Activated naive CD8-positive, alpha-beta T cell treated with anti-CD3 and anti-CD28 coated beads, Interleukin-2, amount 10 ng/mL, durations not matched to agents 7 days and 5 days (primary cell): ENCODE measurements at places on chromosomes 6 and 20.
A peak's percentile ranks its signal among the peaks of the same experiment; 100 is the strongest.

DNA sequence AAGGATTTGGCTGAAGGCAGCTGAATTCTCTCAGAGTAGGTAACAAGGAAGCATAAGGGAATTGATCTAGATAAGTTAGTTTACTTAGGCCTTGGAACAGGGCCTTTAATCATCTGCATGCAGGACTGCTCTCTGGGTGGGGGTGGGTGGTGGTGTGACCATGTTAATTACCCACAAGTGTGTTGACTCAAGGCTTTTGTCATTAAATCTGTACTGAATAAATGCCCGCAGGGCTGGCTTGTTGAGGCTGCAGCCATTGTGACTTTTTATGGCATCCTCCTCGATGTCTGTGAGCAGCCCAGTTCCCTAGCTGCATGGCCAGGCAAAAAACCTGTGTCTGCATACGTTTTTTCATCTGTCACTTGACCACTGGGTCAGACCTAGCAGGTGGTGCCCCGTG is 63.5 kb upstream of the ASCC3 start:
- no peak for DNase-seq
- H3K27ac ChIP-seq = no peak overlapping the region
- H3K36me3 ChIP-seq = no peaks in the 10 kb centered on the region
- no peaks in the 10 kb centered on the region for H3K4me1 ChIP-seq
- H3K27me3 ChIP-seq = peaks cover 2% of the 10 kb centered on the region
- no peak overlapping the region for H3K4me3 ChIP-seq

GRCh38 chr6:149840345-149841075 is 23.6 kb downstream of the LRP11 start:
- no peak overlapping the region for H3K27ac ChIP-seq
- no peak overlapping the region for H3K4me3 ChIP-seq
- peaks cover 8% of the 10 kb centered on the region for H3K27me3 ChIP-seq
- H3K4me1 ChIP-seq = no peaks in the 10 kb centered on the region

- no peak for DNase-seq
- peak overlapping the region; percentile 52 for H3K27ac ChIP-seq
- peaks cover 36% of the 10 kb centered on the region for H3K36me3 ChIP-seq
- peaks cover 63% of the 10 kb centered on the region for H3K4me1 ChIP-seq
- H3K4me3 ChIP-seq = peak overlapping the region; percentile 78
Observed at GRCh38 chr6:90194371-90194841, 102.2 kb downstream of the BACH2 start.

DNA sequence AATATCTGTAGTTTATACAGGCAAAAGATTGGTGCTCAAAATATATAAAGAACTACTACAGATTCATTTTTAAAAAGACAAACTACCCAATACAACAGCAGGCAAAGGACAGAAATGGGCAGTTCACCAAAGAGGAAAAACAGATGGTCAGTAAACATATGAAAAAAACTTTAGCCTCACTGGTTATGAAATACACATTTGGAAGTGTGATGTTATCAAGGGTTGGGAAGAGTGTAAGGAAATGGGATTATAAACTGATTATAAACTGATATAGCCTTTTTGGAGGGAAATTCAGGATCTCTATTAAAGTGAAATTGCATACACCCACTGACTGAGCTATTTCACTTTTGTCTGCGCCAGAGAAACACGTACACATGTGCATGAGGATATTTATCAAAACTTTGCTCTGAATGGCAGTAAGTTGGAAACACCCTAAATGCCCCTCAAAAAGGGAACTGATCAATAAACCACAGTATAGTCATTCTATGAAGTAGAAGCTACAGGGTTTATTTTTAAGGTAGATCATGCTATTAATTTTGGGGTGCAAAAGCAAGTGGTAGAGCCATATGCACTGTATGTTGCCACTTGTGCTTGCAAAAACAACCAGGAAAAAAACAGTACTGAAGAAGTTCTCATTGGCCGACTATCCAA is 32.2 kb upstream of the ARFGEF2 start:
- DNase-seq = no peak
- no peak overlapping the region for H3K27ac ChIP-seq
- no peaks in the 10 kb centered on the region for H3K4me1 ChIP-seq
- peaks cover 26% of the 10 kb centered on the region for H3K27me3 ChIP-seq
- no peak overlapping the region for H3K4me3 ChIP-seq
- no peaks in the 10 kb centered on the region for H3K36me3 ChIP-seq

GRCh38 chr6:43995137-43995536 is 132.1 kb downstream of the MRPL14 start:
- no peak overlapping the region for H3K4me3 ChIP-seq
- peaks cover 1% of the 10 kb centered on the region for H3K4me1 ChIP-seq
- no peak for DNase-seq
- H3K36me3 ChIP-seq = no peaks in the 10 kb centered on the region
- H3K27ac ChIP-seq = no peak overlapping the region
- H3K27me3 ChIP-seq = no peaks in the 10 kb centered on the region

GRCh38 chr20:14916360-14916920 is 579.0 kb upstream of the FLRT3 start:
- DNase-seq = no peak
- no peaks in the 10 kb centered on the region for H3K4me1 ChIP-seq
- H3K36me3 ChIP-seq = no peaks in the 10 kb centered on the region
- H3K27ac ChIP-seq = no peak overlapping the region
- no peaks in the 10 kb centered on the region for H3K27me3 ChIP-seq
- H3K4me3 ChIP-seq = no peak overlapping the region
